ENCODE measurements at places on chromosomes 6 and 20.

DNA sequence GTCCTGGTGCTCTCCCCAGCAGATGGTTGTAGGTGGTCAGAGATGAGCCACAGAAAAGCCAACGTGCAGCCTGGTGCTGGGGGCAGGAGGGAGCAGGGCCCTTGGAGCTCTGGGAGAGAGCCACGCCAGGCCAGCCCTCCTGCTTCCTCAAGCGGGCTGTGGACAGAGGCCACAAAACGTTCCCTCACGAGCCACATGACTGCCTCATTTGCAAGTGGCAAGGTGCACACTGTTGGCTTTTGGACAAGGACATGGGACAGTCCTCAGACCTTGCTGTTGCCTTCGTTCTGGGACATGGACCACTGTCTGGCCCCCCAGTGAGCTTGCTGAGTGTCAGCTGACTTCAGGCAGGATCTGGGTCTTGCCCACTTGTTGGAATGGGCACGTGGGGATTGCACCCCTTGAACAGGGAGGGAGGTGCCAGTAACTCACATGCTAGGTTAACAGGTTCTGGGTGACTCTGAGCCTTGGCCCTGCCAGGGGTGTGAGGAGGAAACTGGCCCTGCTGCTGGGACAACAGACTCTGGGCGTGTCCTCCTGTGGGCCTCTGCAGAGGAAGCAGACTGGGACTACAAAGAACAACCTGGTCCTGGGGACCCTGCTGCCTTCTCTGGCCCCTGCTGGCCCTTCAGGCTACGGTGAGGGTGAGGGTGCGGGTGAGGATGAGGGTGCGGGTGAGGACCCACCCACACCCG, 2.6 kb downstream of the SLCO4A1 start:
- no peak for DNase-seq

GRCh38 chr6:160386869-160387530, 38.8 kb downstream of the SLC22A3 start:
- no peak for DNase-seq

DNA sequence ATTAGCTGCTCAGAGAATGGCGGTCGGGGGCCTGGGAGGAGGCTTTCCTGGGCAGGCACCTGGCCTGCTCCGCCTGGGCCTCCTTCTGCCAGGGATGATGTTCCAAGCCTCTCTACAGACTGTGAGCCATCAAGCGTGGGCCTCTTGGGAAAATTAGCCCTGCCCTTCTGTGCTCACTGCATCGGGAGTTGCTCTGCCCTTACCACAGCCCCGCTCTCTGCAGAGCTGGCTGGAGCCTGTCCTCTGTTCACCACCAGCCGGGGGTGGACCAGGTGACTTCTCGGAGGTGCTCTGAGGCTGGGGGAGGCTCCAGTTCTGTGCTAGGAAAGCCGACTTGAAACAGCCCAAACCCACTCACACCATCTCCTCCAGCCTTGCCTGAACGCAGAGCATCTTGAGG, 24.2 kb downstream of the MDGA1 start:
- DNase-seq: no peak

DNA sequence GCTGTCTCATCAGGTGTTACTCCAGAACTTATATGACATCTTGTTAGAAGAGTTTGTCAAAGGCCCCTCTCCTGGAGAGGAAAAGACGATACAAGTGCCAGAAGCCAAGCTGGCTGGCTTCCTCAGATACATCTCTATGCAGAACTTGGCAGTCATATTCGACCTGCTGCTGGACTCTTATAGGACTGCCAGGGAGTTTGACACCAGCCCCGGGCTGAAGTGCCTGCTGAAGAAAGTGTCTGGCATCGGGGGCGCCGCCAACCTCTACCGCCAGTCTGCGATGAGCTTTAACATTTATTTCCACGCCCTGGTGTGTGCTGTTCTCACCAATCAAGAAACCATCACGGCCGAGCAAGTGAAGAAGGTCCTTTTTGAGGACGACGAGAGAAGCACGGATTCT, 43.7 kb upstream of the SMIM28 start:
- no peak for DNase-seq

- no peak for DNase-seq
Measured at GRCh38 chr20:6070829-6071695, 17.2 kb upstream of the LRRN4 start.

DNA sequence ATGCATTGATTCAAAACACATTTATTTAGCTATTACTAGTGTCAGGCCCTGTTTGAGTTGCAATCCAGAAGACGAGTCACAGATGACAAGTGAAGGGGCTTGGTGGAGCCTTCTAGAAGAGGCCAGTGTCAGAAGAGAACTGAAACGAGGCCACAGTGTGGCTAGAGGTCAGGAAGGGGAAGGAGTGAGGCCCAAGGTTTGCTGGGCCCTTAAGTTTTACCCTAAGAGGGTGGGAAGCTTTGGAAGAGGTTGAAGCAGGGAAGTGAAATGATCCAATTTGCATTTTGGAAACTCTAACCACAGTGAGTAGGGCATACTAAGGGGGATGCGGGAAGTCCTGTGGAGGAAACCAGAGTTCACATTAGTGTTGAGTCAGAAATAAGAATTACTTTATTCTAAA, 25.0 kb downstream of the TTK start:
- no peak for DNase-seq

GRCh38 chr6:137874204-137875057, 7.4 kb downstream of the TNFAIP3 start:
- no peak for DNase-seq

DNA sequence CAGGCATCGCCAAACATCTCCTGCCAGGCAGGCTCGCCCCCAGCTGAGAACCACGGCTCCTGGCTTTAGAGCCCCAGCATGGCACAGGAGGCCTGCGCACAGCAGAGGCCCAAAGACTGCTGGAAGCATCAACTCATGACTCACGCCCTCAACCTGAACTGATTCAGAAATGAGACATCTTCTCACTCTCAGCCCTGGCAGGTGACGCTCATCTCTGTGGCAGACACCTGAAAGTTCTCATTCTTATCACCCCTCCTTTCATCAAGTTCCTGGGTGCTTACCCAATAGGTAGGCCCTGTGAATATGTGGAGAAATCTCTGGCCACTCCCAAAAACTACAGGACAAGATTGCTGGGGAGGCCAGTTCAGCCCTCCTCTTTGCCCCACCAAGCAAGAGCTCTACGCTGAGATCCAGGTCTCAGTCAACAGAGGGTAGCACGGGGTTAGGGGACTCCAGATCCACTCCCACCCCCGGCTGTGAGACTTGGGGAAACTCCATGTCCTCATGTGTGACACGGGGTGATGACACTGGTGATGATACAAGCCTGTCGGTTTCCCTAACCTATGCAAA, 11.3 kb downstream of the NFATC2 start:
- DNase-seq: no peak

- no peak for DNase-seq
Measured at GRCh38 chr6:38604700-38605099, 35.0 kb downstream of the BTBD9 start.

GRCh38 chr6:11804701-11805100, 26.1 kb upstream of the ADTRP start:
- DNase-seq: no peak

- DNase-seq: peak; percentile 39
Measured at GRCh38 chr20:60271597-60271996, 313.4 kb downstream of the CDH26 start.

GRCh38 chr20:24980291-24981053, 12.1 kb downstream of the APMAP start:
- no peak for DNase-seq

- no peak for DNase-seq
Measured at GRCh38 chr20:7333841-7334240, 566.4 kb downstream of the BMP2 start.

DNA sequence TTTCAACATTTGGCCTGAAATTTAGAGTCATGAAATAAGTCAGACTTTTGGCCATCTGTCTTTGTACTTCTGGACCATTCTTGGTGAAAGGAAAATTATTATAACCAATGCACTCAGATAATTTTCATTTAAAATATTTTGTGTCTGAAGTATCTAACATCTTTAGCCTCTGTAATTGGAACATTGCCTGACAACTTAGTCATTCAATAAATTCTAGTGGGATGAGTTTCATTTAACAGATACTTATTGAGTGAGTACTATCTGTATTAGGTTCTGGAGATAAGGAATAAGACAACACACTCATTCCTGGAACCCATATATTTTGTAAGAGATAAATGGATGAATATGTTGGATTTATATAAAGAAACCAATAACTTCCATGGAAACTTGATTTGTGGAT, 536.0 kb downstream of the BCKDHB start:
- no peak for DNase-seq

DNA sequence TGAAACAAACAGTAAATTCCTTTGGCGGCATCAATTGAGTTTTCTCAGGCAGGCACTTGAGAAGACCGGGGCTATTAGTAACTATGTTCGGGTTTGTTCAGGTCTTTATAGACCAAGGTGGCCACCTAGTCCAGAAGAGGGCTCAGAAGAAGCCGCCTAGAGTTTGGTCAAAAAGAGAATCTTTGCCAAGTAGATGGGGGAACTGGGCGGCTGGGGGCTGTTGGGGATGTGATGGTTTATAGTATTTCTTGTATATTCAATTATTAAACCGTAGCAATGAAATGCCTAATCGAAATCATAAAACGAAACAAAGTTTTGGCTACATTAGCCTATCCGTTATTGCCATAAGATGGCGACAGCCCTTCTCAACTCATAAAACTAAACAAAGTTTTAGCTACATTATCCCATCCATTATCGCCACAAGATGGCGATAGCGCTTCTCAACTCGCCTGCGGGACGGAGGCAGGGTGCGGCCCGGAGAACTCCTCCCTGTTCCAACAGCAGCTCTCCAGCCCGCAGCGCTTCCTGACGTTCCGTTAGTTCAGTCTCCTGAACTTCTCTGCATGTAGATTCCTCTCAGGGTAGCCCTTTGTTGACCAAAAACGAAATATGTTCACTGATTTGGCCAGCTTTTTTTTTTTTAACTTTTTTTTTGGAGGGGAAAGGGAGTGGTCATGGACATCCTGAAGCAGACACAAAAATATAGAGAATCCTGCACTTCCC, 120.5 kb upstream of the PRSS16 start:
- peak; percentile 70 for DNase-seq

DNA sequence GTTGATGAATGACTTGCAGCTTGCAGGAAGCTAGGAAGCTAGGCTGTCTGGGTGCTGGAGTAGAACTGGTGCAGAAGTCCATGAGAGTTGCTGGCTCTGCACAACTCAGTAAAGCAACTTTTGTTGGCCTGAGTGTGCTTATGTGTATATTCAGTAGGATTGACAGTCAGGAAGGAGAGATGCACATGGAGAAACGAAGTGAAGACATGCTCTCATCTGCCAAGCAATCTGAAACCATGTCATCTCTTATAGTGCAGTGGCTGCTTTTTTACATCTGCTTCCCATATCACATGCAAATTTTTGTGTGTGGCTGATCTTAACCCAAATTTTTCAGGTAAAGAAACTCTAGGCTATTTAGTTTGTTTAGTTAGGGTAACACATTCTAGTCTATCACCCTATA, 252.4 kb upstream of the HS3ST5 start:
- no peak for DNase-seq

DNA sequence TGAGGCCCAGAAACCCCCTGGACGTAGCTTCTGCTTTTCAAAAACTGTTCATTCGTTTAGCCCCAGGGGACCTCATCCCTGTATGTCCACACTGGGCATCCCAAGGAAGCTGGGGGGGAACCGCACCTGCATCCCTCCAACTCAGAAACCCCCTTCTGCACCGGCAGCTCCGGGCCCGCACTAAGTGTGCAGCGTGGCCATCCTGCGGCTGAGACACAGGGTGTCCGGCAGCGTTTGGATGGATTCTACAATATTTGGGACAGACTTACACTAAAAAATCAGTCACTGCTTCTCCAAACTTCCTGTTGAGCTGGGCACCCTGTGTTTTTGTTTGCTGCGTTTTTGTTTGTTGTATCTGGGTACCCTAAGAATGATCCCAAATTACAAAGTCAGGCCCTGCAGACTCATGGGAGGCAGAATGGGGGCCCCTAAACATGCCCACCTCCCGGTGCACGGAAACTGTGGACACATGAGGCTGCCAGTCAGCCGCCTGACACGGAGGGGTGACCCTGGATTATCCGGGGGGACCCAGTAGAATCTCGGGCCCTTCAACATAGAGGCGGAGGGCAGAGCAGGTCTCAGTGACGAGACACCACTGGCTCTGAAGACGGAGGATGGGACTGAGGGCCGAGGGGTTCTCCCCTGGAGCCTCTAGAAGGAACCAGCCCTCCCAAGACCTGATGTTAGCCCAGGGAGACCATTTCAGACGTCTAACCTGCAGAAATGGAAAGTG, 88.2 kb upstream of the BHLHE23 start:
- peak; percentile 21 for DNase-seq
